ENCODE measurements at places on chromosomes 4 and X.

DNA sequence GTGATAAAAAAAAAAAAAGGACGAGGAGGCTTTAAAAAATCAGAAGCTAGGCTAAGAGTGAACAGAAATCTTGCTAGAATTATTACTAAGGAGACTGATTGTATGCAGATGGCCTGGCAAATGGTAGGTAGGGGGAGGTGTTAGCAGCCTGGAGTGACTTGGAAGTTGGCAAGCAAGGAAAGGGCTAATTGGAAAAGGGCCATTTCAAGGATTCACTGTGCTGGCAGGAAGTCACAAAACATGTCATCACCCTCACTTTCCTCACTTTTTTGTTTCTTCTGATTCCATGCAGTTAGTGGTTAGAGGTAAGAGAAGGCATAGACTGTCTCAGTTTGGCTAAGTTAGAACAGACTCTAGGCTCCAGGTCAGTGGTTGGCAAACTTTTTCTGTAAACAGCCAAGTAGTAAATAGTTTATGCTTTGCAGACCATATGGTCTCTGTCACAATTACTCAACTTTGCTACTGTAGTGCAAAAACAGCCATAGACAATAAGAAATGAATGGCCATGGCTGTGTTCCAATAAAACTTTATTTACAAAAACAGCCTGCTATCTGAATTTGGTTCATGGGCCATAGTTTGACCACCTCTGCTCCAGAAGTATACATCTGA is 646.5 kb upstream of the ACTRT1 start:
- DNase-seq = no peak

- DNase-seq = no peak
These were observed 726.1 kb upstream of the GALNTL6 start for GRCh38 chr4:171087089-171087488.

DNA sequence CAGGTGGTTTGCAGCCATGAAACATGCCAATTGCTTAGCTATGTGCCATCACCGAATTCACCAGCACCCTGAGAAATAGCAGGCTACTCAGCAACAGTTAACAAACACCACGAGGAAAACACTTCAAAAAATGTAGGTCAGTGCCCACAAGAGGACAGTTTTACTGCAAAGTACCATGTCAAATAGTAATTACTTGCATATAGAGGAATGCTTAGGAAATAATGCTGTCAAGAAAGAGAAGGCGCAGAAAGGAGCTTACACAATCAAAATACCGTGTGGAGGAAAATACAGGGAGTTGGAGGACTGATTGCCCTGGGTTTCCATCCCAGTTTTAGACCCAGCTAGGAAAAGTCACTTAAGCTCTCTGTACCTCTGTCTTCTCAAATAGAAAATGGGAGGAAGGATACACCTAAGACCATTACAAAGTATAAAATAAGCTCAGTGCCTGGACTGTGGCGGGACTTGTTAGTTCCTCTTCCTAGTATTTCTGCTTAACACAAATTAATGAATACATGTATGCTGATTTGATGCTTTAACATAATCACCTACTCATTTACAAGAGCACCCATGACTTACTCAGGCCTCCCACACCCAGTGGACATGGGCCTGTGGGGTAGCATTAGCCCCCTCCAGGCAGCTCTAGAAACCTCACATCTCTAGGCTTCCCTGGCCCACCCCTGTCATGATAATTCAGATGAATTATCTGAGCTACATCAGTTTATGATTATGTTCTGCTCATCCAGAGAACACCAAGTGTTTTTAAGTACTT is 44.5 kb upstream of the IL21 start:
- DNase-seq = no peak

DNA sequence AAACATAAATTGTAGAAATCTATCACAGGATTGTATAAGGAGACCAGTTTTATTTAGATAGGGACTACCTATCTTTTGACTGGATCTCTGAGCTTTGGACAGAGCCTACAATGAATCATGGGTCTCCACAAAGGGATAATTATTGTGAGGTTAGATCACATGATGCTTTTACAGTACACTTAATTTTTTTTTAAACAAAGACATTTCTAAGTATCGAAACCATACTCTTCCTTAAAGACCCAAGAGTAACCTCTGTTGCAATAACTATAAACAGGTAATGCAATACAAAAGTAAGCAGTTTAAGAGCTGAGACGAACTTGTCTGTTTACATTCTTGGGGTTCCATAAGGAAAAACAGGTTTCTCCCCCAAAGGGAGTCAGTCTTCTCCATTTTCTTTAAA is 64.3 kb upstream of the GABRE start:
- DNase-seq = no peak

- no peak for DNase-seq
These were observed 459.8 kb upstream of the CTSO start for GRCh38 chr4:156413239-156414135.

DNA sequence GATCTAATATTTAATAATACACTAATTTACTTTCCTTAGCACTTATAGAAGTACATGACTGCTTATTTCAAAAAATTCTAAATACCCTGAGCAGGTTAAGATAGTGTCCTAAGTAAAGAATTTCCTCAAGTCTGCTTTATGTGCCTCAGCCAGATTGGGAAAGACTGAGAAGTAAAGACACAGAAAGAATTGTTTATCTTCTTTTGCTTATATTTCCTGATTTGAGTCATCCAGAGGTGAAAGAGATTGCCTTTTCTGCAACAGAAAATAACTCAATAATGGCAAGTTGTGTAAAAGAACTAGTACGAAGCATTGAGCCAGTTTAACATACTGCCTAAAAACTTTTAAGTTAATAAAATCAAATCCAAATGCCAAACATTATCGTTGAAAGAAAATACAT is 45.0 kb downstream of the NAF1 start:
- DNase-seq = no peak

DNA sequence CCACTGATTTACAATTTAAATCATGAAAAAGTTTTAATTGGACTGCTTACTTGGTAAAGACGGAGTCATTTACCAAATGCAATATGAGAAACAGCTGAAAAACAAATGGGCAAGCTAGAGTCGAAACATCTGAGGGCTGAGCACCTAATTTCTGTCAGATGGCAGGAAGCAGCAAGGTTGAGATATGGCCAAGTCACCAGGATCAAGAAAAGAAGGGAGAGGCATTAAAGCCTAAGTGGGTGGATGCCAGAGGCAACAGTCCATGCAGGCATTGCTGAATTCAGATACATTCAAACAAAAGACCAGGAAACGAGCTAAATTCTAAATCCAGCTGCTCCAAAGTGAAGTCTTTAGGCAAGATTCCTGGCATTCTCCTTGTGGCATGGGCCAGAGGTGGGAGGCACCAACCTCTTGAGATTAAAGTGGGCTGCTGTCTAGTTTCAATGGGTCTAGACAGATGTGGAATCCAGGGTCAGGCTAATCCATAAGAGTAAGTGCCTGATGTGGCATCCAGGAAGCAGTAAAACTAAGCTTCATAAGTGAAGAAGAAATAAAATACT is 8.0 kb upstream of the ARSJ start:
- DNase-seq = no peak

GRCh38 chr4:98602270-98602669 is 56.1 kb downstream of the TSPAN5 start:
- DNase-seq = no peak

DNA sequence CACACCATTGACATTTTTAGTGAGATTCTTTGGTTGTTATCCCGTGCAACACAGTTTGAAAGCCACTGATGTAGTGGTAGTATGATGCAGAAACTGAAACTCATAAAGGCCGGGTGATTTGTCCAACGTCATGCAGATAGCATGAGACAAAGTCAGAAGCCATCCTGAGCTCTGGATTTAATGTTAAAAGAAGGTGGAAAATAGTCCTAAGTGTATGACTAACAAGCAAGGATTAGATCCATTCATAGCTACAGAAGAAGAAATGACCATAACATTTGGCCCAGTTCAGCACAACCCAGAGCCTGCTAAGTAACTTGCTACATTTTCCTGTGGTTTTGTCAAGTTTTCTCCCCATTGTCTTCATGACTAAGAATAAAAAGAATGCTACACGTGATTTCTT is 142.4 kb downstream of the AMELX start:
- DNase-seq = no peak

DNA sequence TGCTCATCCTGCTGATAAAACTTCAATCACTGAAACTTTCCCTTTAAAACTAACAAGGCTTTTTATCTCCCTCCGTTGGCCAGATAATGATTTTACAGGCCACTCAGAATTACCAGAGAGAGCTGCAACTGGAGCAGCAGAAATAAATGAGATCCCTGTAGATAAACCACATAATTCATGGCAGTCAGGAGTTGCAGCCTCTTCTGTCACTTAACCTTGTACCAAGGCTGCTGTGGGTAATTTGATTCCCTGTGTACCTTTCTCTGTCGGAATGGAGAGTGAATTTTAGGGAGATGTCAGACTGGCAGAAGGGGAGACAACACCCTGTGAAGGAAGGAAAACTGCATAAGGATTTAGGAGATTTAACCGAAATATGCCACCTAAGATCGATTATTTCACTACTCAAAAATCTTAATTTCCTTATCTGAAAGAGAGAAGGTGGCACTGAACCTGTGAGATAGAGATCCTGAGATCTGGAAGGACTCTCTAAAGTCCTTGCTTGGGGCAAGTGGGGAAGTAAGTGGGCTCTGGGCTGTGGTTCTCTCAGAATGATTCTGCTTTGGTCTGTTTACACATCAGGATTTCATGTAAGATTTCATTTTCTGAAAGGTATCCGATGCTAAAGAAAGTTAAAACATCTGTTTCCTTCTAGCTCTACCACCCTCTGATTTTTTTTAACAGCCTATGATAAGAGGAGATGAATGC is 14.3 kb upstream of the TSPAN5 start:
- DNase-seq = no peak

DNA sequence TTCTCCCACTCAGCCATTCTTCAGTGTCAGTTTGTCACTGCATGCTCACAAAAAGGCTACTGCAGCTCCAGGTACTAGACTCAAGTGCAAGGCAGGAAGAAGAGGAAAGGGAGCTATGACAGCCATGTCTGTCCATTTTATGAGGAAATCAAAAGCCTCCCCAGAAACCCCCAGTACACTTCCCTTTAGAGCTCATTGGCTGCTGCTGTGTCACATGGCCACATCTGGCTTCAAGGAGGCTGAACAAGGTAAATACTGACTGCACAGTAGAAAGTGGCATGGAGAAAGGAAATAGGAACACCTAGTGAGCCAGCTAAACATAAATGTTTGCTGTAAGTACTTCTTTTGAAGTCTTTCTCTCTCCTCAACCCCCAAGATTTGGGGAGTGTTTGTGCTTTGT is 67.2 kb upstream of the FRAS1 start:
- DNase-seq = no peak

DNA sequence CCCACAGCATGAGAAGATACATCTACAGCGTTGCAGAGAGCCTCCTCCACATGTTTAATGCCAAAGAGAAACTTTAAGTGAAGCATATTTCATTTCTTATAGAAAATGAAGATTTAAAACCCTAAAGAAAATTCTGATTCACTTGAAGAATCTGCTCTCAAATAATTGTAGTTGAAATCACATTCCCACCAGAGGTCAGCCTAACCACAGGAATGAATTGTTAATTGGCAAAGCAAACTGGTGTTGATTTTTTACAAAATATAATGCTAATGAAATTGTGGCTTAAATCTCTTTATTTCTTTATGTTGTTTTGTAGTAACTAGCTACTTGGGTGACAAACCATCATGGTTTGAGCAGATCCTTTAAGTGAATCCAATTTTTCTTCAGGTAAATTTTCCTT is 31.1 kb upstream of the WDR17 start:
- no peak for DNase-seq

DNA sequence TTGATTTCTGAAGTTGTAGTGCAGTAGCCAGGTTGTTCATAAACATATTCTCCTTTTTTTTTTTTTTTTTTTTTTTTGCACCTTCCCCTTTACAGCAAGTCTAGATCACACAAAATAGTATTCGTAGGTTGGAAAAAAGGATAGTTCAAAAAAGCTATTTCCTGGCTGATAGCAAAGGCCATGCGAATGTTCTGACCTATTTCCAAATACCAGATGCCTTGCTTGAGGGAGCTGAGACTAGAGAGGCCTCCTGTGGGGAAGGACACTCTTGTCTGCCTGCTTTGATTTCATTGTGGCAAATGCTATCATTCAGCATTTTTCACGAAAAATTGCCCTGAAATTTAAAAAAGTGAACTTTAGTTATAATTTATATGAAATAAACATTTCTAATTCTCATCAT is 111.4 kb downstream of the MAD2L1 start:
- no peak for DNase-seq

- DNase-seq = no peak
These were observed 184.3 kb upstream of the NUDT6 start for GRCh38 chr4:123106747-123107146.

DNA sequence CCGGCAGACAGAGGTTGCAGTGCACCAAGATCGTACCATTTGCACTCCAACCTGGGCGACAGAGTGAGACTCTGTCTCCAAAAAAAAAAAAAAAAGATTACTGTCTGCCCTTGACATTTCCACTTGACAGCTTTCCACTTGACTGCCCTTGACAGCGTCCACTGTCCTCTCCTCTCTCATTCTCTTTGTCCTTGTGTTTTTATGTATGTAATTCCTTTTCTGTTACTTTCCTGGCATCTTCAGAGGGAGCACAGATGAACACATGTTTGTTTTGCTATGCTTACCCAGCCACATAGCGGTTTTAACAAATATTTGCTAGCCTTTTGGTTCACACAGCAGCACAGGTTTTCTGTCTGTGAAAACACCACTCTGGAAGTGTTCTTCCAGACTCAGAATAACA is 26.2 kb downstream of the SYAP1 start:
- no peak for DNase-seq

DNA sequence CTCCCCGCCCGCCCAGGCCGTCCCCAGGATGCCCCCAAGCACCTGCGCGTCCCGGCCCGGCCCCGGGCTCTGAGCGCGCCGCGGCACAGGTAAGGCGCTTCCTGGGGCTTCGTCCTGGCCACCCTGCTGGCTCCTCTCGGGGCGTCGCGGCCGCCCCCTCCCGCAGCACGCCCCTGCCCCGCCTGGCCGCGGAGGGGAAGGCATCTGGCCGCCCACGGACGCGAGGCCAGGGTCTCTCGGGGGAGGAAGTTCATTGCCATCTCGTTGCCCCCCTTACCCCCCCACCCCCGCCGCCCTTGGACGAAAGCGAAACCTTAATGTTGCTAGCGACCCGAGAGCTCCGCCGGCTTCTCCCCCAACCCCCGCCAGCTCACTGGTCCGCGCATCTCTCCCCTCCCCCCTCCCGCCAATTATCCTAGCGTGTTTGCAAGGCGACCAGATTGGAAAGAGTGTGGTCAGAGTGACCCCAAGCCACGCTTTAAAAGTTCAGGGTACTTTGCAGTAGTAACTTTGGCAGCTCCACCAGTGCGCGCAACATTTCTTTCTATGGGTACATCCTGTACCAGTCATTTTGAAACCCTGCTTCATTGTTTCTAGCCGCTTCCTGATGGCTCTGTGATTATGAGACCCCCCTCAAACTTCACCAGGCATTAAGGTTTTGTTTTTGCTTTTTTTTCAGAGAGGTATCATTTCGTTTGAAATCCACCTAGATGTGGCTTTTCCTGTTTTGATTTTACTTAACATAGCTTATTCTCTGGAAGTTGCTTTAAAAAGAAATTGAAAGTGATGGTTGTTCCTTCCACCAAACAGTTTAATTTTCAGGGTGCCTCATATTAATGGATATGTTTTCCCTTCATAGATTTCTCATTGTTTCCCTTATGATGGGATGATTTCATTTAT is 626 bp downstream of the TBC1D1 start:
- DNase-seq = peak; percentile 70
